Neural progenitor cell (in vitro differentiated cells): ENCODE measurements at places on chromosomes 11 and 22.

DNA sequence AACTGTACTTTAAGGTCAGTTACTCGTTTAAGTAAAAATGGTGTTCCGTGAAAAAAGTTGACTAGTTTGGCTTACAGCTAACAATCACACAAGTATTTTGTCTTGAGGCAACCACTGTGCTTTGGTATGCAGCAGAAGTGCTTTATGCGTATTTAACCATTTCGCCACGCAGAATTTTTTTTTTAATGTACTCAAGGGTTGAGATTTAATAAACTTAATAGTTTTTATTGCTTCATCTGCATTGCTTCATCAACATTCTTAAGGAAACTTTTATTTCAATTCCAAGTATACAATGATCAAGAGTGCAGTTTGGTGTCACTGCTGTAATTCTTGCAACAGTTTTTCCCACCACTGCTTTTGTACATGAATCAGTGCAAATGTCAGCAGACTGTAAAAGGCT, 66.4 kb downstream of the ZNRF3 start:
- no peak for DNase-seq

DNA sequence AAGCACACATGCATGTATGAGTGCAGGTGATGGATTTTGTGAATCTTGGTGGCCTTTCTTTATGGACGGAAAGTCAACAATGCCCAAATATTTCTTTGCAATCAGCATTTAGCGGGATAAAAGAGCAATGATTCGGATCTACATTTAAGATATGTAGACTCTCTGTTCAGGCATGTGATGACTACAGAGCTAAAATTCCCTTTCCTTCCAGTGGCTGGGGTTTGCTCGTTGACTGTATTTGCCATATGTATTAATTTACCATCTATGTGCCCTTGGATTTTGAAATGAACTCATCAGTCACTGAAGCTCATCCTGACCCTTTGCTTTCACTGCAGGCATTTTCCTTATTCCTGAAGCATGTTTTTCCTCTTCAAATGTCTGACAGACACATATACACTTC, 13.6 kb downstream of the BLID start:
- no peak for DNase-seq

GRCh38 chr22:43293259-43293654, 49.9 kb downstream of the SCUBE1 start:
- DNase-seq, result no peak

DNA sequence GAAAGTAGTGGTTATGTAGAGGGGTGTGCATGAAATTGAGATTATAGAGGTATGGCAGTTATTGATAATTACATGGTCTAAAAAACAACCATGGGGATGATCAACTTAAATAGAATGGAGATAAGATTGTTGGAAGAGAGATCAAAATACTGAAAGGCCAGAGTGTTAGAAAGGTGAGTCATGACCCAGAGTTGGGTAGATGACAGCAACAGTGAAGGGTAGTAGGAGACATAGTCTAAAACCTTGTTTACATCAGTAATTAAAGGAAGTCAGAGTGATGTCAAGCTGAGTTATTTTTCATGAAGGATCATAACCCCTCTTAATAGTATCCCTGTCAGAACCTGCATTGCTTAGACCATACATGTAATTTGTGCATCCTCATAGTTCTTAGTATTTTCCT, 110.9 kb downstream of the ELP4 start:
- no peak for DNase-seq

GRCh38 chr11:26204839-26205238, 127.1 kb upstream of the ANO3 start:
- DNase-seq, result no peak

- no peak for DNase-seq
These were observed 9.9 kb upstream of the EIF4G2 start for GRCh38 chr11:10818594-10818993.

DNA sequence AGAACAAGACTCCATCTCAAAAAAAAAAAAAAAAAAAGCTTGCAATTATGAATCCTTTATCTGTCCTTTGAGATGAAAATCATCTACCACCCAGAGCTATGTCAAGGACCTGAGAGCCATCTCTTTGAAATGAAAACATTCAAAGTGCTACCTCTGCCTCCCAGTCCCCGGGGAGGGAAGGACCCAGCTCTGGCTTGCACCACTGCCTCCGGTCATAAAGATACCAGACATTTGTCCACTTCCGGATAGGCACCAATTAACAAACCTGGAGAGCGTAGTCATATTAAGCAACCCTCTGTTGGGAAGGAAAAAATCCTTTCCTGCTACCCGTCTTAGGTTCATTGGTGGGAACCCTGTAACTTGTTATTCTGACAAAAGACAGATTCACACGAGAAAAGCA, 98.6 kb downstream of the ARHGAP8 start:
- DNase-seq, result no peak

- DNase-seq, result no peak
These were observed 23.8 kb upstream of the USP47 start for GRCh38 chr11:11817957-11818356.

GRCh38 chr11:91194546-91194945, 971.7 kb upstream of the CHORDC1 start:
- DNase-seq, result no peak

GRCh38 chr11:114291842-114292680, 4.1 kb upstream of the NNMT start:
- DNase-seq, result no peak

DNA sequence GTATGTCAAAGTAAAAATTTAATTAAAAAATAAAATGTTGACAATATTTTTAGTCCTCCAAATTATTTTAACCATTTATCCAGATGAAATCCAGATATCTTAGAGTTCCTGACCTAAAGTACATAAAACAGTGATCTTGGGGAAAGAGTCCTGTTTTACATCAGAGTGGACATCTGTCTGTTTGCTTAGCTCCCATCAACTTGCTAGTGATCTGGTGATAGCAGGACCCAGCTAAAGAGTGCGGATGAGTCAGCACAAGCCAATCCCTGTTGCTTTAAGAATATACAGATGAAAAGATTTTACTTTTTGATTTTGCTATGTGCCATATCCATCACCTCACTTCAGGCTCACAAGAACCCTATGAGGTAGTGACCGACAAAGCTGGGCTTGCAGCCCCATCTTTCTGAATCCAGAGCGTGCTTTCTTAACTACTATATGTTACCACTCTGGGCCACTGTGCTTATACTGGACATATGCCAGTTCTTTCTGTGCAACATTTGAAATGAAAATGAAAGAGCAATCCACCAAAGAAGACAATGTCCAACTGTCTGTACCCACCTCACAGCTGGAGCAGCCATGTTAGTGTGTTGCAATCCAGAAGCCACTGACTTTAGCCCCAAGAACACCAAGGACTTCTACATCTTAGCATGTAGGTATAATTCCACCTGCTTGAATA, 167.6 kb upstream of the SESN3 start:
- DNase-seq, result no peak

GRCh38 chr11:119743006-119743405, 14.0 kb upstream of the NECTIN1 start:
- DNase-seq, result no peak

DNA sequence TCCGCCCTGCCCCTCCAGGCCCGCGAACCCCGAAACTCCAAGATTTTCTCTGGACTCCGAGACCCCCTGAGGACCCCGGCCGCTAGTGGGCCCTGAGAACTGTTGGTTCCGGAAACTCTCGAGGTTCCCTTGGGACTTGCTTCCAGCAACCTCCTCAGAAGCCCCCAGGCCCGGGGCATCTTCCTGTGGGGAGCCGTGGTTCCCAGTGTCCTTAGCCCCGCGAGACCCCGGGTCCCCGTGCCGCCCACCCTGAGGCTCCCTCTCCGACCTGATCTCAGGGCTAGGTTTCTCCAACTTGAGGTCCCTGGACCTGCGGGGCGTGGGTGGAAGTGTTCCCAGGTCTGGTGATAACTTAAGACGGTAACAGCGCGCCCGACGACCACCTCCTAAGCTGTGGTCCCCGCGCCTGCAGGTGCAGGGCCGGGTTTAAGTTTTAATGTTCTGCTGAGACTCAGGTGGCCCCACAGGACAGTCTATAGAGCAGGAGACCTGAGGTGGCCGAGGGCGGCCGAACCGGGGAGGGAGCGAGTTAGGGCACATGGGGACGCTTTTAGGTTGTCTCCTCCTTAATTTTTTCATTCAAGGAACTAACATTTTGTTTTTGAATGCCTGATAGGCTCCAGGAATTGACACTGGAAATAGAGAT, 720 bp downstream of the FAM118A start:
- peak; percentile 46 for DNase-seq

- no peak for DNase-seq
These were observed 134.0 kb upstream of the SORL1-AS1 start for GRCh38 chr11:121586750-121587149.

- DNase-seq, result peak; percentile 84
These were observed at the start of gene NDUFC2 for GRCh38 chr11:78079232-78080083. TSS of gene NDUFC2 (minus strand) at chr11:78079862. CDS start at chr11:78079744, 118 bp downstream.

- no peak for DNase-seq
These were observed 136.3 kb downstream of the PKNOX2 start for GRCh38 chr11:125300791-125301218.

DNA sequence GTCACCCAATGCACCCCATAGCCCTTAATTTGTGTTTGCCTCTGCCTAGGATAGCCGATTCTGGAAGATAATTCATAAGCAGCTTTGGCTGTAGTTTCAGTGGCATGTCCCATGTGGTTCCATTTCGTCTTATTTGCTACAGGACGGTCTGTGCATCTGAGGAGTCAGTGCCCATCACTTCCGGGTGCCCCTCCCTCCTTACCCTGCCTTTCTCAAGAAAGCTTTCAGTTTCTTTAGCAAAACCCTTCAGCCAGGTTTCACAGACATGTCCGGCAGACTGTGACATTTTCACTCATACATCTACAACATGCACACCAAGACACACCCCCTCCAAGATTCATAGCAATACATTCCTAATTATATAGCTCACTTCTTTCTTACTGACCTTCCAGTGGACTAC, 14.3 kb downstream of the TP53AIP1 start:
- no peak for DNase-seq

DNA sequence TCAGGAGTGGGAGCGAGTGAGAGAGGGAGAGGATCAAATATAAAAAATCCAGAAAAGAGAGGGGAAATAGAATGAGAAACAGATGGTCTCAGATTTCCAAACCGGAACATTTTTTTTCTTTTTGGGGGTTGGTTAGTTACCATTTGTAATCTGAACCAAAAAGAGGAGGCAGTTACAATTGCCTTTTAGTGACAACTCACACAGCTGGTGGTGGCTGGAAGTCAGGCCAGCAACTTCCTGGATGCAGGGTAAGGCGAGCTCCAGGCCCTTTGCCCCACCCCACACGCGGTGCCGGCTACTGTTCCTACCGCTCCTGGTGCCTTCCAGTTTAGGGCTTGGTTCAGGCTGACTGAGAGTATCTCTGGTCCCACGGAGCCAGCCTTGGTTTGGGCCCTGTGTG, 21.0 kb upstream of the UBASH3B start:
- DNase-seq, result peak; percentile 11

GRCh38 chr11:2728663-2729332, 29.0 kb upstream of the KCNQ1OT1 start:
- no peak for DNase-seq

- DNase-seq, result no peak
These were observed 427.6 kb upstream of the FAT3 start for GRCh38 chr11:91796999-91797398.

DNA sequence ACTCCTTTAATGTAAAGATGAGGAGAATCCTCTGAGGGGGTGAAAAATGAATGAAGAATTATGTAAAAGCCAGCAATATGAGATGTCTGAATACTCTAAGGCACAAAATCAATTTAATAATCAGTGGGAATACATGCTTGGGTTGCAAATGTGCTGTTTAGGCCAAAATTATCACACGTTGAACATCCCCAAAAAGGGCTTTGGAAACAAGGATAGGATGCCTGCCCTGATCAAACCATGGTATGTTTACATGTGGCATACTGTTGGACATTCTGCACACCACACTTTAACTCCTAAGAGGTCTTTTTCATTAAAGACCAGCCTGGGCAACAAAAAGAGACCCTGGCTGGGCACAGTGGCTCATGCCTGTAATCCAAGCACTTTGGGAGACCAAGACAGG, 26.3 kb downstream of the F2 start:
- DNase-seq, result no peak

- DNase-seq, result no peak
These were observed 7.2 kb downstream of the RAB36 start for GRCh38 chr22:23152238-23153114.

- DNase-seq, result no peak
These were observed 418.8 kb downstream of the DYNC2H1 start for GRCh38 chr11:103528046-103528445.

DNA sequence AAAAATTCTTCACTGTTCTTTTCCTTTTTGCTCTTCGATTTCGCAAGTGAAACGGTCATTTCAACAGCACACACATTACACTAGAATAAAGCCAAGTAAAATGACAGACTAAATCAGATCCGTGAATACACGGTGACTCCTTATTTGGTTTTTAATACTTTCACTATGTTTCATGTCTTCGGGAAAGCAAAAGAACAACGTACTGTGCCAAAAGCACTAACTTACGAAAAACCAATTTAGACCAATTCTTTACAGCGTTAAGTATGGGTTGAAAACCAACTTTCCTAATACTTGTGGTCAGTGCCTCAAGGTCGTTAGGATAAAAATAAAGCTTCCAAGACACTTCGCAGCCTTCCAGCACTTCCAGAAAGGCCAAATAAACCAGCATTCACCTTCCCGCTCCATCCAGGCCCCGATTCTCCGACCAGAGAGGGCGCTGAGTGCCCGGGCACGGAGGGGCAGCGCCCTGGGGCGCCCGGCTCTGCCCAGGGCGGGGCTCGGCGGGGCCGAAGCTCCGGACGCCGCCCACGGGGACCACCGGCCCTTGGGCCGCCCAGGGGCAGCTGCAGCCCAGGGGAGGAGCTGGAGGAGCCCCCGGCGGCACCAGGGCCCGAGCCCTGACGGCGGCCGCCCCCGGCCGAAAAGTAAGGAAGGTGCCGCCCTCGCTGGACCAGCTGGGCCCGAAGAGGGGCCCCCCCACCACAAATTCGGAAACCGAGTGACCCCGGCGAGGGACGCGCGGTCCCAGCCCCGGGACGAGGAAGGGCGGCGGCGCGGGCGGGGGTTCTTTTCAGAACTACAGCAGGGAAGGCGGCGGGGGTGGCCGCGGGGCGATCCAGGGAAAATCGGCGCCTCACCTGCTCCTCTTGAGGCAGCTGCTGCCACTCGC, 499 bp downstream of the ATL3 start:
- DNase-seq, result peak; percentile 74

- DNase-seq, result no peak
These were observed 564.8 kb downstream of the MIAT start for GRCh38 chr22:27222178-27222577.

DNA sequence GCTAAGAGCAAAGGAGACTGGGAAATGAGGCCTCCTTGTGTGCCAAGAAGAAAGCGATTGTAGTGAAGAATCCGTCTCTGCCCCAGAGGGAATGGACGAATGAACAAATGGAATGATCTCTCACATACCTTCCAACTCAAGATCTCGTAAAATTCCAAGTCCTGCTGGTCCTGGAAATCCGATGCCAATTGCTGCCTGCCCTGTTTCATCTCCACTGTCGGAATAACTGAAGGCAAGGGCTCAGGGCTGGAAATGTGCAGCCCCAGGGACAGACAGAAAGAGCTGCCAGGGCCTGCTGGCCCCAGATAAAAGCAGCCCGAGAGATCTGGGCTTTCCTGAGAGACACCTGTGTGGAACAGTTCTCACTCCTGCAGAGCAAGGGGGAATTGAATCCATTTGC, 120.9 kb downstream of the MN1 start:
- no peak for DNase-seq
